Memory B cell (primary cell): ENCODE measurements at places on chromosomes 5 and 9.

- DNase-seq = no peak
Observed at GRCh38 chr5:65113771-65114170, 345.0 kb downstream of the CWC27 start.

DNA sequence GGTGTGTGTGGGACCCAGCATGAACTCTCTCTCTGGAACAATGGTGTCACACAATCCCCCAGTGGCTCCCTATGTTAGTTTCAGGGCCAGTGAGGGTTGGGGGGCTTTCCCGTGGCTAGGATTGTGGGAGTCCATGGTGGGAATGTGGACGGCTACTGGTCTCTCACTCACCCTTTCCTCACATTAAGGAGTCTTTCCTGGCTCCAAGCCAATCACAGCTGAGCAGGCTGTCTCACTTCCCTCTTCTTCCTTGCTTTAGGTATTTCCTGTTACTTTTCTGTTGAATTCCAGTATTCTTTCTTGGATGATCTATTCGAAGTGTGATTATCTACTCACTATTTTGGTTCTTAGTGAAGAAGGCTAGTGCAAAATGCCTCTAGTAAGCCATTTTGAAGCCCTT, 324.4 kb upstream of the MPDZ start:
- DNase-seq = no peak

DNA sequence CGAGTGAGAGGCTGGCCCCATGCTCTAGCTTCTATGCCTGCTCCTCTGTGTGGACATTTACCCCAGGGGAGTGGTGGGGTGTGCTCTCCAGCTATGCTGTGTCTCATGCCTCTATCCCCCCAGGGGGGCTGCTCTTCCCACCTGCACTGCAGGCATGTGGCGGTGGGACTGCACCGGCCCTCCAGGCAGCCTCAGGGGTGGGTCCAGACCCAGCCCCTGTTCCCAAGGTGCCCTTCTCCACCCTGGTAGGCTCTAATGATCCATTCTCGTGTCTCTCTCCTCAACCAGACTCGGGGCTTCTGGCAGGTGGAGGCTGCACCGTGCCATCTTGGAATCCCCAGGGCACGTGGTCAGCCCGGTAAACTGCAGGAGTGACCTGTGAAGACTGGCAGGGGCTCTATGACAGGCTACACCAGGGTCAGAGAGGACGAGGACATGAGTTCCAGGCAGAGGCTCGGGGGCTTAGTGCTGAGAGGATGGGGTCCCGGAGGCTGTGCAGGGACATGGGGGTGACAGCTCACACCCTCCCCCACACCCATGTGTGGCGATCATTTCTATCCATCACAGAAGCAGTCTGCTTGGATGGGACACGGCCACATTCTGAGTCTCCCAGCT, 22.7 kb upstream of the COL5A1 start:
- no peak for DNase-seq

DNA sequence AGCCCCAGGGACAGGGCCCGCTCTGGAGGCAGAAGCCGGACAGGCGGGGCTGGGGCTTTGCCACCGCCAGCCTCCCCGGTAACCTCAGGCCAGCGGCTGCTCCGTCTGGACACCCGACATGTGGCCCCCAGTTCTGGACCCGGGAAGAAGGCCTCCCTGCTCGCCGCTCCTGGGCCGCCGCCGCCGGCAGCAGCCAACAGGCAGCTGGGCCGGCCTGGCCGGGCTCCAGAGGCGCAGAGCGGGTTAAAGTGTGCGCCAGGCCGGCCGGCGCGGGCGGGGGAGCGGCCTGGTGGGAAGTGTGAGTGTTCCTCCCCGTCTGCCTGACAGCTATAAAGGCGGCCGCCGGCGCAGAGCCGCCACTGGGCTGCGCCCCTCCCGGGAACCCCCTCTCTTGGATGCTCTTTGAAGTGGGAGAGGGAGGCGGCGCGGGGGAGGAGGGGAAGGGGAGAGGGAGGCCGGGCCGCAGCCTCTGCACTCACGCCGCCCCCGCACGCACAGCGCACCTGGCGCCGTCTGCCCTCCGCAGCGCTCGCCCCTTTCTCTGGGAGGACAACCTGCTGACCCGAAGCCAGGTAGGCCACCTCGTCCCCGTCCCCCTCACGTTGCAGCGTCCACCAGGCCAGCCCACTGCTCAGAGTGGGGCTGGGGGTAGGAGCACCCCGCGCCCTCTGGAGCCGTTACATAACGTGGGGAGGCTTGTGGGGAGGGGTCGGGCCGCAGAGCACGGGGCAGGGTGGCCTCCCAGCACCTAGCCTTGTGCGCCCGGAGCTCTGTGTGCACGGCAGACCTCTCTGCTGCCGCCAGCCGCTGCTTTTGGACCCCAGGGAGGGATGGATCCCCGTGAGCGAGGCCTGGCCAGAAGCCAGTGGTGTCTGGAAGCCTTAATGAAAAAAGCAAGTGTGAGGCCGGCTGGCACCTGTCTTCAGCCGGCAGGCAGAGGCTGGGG, at the start of gene ADAMTSL2:
TSS of gene ADAMTSL2 (plus strand) at position 359 of the 946 bp plus-strand sequence. CDS start 2,009 bp downstream, outside the sequence.
- DNase-seq = no peak

DNA sequence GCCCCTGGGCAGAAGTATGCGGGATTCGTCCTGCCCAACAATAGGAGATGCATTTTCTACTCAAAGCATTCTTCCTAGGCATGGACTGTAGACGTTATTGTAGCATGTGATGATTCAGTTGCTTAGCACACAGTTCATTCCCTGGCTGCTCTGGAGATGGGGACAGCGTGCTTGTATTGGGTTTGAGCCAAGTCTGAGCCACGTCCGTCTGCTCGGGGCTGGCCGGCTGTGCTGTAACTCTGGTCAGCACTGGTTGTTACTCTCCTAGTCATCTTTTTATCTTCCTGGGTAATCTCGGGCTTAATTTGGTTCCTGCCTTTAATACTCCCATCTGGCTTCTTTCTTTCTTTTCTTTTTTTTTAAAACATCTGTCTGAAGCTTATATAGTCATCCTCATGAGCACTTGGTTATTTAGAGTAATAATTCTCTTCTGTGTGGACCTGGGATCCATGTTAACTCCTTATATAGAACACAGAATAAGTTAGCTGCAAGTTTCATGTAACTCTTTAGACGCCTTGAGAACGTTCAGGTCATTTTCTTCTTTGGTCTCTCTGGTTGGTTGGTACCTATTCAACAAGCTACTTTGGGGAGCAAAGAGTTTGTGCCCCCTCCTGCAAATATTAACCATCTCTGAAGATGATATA, 118.8 kb upstream of the RPS23 start:
- no peak for DNase-seq

GRCh38 chr5:44691802-44692201, 116.9 kb upstream of the MRPS30 start:
- no peak for DNase-seq

GRCh38 chr5:178535299-178536175, 54.7 kb downstream of the COL23A1 start:
- no peak for DNase-seq

DNA sequence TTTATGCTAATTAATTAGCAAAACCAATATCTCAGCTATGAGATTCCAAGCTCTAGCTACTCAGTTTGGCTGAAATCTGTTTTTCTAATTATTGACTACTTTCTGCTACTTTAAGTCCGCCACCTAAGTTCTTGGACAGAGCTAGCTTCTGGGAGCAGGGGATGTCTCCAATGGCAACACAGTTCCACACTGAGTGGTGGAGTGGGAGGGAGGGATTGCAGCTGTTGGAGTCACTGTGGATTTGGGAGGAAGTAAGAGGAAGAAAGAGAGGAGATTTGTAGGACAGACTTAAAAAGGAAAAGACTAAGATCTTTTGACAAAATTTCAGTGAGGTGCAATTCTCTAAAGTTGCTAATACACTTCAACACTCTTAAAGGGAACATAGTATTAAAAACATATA, 450.8 kb downstream of the NFIB start:
- DNase-seq = no peak

- DNase-seq = no peak
Observed at GRCh38 chr5:111454198-111454622, 58.1 kb downstream of the STARD4 start.

- no peak for DNase-seq
Observed at GRCh38 chr5:16737620-16738364, 121.0 kb upstream of the RETREG1 start.

GRCh38 chr5:9495121-9495520, 50.8 kb downstream of the SEMA5A start:
- DNase-seq = no peak

DNA sequence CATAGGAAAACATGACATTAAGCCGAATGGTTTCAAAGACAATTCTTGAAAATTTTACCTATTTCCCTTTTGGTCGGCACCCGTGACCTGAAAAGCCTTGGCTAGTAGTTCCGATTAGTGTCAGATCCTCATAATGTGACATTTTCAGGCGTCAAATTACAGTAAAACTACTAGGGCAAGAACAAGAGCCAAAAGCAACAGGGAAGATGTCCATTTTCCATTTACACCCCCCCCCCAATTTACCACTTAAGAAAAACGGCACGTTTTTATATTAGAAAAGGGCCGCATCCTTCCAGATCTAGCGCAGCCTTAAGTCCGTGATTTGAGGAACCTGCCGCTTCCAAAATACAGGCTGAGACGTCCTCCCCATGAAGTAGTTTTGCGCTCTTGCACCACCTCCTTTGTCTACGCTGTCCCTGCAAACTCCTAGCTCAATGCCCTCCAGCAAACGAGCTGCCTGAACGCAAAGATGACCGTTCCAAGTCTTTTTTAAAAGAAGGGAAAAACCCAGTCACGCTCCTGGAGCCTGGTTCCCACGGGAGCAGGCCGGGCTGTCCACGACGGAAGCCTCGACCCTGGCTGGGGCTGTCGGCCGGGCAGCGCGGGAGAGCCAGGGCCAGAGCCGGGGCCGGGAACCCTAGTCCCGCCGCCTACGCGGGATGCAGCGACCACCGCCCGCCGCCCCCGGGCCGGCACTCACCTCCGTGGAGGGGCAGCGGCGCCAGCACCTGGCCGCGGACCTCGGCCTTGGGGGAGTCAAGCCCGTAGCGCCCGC, 616 bp downstream of the RNF130 start:
- DNase-seq = no peak

GRCh38 chr5:180799902-180800801, 2.5 kb downstream of the MGAT1 start:
- no peak for DNase-seq

DNA sequence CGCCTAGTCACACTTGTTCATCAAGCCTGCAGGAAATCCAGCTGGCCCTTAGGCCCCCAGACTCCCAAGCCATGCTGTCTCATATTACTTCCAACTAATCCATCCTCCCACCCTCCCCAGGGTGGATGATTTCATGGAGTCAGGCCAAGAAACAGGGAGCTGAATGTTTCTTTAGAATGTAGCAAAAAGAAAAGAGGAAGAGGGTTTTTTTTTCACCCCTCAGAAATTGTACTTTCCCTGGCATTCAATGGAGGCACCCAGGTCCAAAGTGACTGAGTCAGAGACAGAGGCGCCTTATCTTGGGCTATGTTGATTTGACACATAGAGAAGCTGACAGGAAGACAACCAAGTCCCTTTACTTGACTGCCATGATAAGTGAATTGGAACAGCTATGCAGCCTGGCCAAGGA, 260.2 kb upstream of the NR4A3 start:
- DNase-seq = no peak

GRCh38 chr5:131496400-131496713, 138.7 kb downstream of the RAPGEF6 start:
- peak; percentile 16 for DNase-seq

GRCh38 chr9:4678679-4679267, 596 bp upstream of the CDC37L1 start:
- DNase-seq = no peak

DNA sequence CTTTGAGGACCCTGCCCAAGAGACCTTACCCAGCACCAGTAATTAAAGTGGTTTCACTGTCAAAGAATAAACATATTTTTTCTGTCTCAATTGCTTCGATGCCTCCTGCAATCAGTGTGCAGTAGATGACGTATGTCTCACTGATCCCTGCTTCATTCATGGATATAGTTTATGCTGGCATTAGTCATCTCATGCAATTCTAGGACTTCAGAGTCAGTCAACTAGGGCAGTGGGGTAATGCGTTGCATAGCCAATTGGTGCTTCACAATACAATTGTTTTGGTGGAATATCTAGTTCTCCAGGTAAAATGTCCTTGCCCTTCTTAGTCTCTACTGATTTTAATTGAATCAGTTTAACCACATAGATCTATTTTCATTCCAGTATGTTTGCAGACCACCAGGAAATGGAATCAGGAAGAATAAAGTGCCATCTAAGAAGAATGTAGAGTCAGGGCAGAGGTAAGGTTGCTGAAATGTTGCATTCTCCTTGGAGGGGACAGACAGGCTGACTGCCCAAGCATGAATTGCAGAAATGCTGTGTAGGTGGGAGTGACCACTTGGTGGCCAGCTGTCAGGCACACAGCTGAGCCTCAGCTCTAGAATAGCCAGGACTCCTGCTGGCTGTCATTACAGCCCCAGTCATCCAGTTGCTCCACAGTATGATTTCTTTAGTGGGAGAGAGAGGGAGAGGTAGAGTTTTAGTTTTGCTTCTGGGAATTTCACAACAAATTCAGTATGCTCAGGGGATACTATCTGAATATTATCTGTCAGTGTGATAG, 73.5 kb upstream of the MEGF10 start:
- DNase-seq = no peak

DNA sequence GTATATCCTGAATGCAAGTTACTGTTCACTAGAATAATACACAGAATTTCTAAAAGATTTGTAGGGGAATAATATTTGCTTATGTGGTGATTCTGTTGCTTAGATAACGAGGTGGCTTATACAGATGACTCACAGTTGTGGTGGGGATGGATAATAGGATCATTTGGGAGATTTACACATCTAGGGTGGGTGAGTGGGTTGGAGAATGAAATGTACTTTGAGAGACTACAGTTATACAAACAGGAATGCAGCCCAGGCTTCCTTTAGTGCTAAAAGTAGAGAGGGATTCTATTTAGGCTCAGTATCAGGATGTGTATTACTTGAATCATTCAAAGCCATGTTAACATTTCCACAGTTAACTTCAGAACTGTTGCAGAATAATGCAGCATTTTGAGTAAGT, 1.8 kb downstream of the CTXN3 start:
- no peak for DNase-seq

- peak; percentile 58 for DNase-seq
Observed at GRCh38 chr5:157328277-157328912, 62.5 kb downstream of the CYFIP2 start.

- DNase-seq = no peak
Observed at GRCh38 chr9:123070198-123070597, 36.7 kb downstream of the GPR21 start.

DNA sequence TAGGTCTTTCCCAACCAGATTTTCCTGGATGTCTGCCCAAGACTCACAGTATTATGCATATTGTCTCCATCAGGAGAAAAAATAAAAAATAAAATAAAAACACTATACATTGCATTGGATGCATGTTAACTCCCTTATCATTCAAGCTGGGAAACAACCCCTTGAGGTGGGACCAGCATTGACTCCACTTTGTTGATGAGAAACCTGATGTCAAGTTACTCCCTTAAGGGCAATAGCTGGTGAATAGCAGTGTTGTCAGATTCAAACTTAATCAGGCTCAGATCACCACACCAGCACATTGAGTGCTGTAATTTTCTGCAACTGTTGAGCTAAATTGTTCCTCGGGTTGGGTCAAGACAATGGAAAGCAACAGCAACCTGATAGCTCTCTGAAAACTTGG, 264.0 kb upstream of the TRIM32 start:
- no peak for DNase-seq

DNA sequence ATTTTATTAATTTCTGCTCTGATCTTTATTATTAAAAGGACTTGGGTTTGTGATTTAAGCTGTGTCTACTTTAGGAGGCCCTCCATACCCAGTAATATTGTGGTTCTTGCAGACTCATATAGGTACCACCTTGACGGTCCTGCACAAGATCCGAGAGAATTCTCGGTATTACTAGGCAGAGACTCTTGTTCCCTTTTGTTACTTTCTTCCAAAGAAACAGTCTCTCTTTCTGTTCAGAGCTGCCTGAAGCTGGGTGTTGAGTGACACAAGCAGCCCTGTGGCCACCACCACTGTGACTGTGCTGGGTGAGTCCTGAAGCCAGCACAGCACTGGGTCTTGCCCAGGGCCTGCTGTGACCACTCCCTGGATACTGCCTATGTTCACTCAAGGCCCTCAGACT, 666.6 kb downstream of the SEMA5A start:
- DNase-seq = no peak
